Left lobe of liver (tissue), 2 donors: ENCODE measurements at places on chromosomes 13 and 19.
A peak's percentile ranks its signal among the peaks of the same experiment; 100 is the strongest.

DNA sequence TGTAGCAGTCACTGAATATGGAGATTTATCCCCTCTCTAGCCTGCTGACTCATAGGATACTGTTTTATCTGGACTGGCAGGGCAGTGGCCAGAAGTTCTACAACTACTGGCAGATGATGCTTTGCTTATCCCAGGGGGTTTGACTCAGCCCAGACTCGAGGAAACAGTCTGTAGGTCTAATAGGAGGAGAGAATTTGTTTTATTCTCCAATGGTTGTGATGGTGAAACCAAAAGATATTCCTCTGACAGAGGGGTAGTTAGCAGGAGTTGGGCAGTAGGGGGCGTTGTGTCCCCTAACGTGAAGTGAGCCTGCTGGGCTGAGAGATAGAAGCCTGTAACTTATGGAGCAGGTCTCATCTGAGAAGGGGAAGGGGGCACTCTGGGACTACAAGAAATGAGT, 74.9 kb downstream of the WTIP start:
- DNase-seq: no peak

- no peak for DNase-seq
Observed at GRCh38 chr13:80072231-80072630, 268.7 kb downstream of the SPRY2 start.

GRCh38 chr19:57512845-57513244, 13.1 kb downstream of the ZNF773 start:
- no peak for DNase-seq

DNA sequence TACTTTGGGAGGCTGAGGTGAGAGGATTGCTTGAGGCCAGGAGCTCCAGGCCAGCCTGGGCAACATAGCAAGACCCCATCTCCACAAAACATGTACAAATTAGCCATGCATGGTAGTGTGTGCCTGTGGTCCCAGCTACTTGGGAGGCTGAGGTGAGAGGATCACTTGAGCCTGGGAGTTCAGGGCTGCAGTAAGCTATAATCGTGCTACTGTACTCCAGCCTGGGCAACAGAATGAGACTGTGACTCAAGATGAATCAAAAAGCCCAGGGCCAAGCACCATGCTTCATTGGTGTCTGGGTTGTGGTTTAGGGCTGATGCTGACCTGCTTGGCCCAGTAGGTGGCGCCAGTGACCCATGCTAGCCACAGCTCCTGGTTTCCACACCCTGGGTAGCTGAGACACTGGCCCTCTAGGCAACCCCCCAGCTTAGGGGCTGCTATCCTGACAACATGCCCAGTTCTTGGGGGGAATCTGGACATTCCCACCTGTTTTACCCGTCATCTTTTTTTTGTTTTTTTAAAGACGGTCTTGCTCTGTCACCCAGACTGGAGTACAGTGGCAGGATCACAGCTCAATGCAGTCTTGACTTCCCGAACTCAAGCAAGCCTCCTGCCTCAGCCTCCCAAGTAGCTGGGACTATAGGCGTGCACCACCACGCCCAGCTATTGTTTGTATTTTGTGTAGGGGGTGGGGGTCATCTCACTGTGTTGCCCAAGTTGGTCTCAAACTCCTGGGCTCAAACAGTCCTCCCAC, 5.5 kb downstream of the CCDC124 start:
- DNase-seq: peak; percentile 68

DNA sequence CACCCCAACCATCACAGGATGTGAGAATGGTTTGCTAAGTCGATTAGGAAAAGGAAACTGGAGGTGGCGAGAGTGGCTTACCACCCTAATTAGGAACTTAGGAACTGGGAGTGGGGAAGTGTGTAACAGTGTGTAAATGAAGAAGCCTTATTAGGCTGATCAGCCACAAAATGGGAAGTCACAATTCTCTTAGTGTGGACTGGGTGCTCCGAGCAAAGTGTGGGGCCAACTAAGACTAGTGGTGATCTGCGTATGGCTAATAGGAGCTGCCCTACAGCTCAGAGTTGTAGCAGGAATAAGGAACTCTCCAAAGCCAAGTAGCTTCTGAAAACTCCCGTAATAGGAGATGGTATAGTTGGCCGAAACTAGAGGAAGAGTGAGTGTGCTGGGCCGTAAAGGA, 7.6 kb downstream of the SIGLEC11 start:
- no peak for DNase-seq

DNA sequence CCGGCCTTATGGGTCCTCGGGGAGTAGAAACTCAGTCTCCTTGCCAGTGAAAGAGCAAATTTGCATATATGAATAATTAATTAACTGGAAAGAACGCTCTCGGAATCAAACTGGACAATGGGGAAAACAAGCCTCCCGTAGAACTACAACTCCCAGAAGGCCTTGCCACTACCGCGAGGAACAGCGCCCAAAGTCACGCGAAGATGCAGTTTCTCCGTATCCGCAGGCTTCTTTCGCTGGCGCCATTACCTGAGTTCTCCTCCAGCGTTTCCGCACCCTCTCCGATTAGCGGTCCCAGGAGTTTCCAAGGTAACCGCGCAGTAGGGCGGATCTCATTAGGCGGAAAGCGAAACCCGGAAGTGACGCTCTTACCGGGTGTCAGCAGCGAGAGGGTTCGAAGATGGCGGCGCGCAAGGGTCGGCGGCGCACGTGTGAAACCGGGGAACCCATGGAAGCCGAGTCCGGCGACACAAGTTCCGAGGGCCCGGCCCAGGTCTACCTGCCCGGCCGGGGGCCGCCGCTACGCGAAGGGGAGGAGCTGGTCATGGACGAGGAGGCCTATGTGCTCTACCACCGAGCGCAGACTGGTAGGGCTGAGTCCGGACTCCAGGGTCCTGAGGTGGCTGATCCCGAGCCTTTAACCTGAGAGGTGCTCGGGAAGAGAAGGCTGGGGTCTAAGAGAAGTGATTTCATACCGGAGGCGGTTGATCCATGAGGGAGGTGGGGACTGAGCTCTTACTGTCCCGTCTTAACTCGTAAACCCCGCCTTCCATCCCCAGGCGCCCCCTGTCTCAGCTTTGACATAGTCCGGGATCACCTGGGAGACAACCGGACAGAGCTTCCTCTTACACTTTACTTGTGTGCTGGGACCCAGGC, at the start of gene GRWD1:
GRWD1 (plus strand) TSS at position 378 of the 876 bp plus-strand sequence; CDS start at position 401, 23 bp downstream.
- peak; percentile 92 for DNase-seq

GRCh38 chr19:16441661-16442162, 30.1 kb downstream of the EPS15L1 start:
- DNase-seq: no peak

DNA sequence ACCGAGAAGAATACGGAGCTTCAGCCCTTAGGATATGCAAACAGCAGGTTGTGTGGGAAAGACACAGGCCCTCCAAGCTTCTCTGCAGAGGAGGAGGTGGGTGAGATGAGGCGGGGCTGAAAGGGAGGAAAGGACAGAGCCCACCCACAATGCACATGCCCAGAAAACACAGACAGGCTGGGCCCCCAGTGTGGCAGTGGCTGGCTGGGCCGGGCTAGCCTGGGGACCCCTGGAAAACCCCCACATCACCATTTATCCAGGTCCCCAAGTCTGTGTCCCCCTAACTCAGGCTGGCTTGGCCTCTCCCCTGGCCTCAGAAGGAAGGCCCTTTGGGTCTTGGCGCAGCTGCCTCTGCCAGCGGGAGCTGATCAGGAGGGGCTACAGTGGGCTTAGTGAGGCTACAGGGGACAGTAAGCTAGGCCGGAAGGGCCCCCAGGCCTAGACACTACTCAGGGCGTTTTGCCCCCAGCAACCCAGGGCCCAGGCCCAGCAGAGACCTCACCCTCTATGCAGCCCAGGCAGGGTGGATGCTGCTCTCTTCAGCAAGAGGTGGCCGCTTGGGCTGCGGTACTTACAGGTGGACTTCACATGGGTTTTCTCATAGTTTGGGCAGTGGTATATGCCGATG, 119.5 kb downstream of the TUBA3C start:
- DNase-seq: no peak

- no peak for DNase-seq
Observed at GRCh38 chr13:101627556-101627943, 175.1 kb downstream of the ITGBL1 start.

DNA sequence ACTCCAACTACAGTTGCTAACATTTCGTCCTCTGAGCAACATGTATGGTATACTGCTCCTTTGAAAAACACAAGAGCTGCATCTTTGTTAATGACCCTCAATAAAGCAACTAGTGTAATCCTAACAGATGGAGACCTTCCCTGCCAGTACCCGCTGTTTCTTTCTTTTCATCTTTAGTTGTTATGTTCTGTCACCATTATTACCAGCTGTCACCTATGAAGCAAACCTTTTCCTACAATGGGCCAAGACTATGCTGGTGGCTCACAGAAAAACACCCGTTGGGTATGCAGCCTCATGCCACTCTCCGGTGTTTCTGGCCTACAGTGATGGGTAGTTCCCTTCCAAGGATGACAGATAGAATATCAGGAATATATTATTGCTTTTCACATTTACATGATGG, 29.7 kb upstream of the CYSLTR2 start:
- no peak for DNase-seq

- DNase-seq: no peak
Observed at GRCh38 chr19:40348961-40349507, 539 bp downstream of the PLD3 start.

DNA sequence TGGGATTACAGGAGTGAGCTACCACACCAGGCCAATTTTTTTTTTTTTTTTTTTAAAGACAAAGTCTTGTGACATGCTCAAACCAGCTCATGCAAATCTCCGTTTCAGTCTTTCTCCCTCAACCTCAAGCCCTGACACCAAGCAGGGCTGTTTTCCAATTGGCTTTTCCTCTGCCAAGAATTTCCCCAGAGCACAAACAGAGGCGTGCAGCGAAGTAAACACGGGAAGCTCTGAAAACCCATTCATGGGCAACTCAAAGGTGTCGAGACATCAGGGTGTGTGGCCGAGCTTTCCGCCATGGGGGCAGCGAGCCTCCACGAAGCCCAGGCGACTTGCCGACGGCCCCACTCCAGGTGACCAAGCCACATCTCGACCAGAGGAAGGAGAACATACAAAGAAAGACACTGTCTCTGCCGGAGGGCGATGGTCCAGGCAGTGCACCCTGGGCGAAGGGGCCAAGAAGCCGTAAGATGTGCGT, 70.0 kb downstream of the INSR start:
- DNase-seq: peak; percentile 87

DNA sequence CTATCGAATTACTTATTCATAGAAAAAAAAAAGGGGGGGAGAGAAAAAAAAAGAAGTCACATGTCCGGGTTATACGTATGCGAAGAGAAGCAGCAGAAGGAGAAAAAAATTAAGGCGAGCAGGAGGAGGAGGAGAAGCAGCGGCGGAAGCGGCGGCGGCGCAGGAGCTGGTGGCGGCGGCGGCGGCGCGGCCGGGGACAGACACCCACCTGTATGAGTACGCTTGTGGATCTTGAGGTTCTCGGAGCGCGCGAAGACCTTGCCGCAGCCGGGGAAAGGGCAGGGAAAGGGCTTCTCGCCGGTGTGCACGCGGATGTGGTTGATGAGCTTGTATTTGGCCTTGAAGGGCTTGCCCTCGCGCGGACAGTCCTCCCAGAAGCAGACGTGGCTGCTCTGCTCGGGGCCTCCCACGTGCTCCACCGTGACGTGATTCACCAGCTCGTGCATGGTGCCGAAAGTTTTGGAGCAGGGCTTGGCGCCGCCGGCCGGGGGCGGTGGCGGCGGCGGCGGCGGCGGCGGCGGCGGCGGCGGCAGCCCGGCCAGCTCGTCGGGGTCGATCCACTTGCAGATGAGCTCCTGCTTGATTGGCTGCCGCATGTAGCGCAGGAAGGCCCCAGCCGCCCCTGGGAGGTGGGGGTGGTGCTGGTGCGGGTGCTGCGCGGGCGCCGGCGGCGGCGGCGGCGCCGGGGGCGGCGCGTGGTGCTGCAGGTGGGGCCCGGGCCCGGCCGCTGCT, 1.5 kb downstream of the ZIC5 start:
- DNase-seq: no peak

DNA sequence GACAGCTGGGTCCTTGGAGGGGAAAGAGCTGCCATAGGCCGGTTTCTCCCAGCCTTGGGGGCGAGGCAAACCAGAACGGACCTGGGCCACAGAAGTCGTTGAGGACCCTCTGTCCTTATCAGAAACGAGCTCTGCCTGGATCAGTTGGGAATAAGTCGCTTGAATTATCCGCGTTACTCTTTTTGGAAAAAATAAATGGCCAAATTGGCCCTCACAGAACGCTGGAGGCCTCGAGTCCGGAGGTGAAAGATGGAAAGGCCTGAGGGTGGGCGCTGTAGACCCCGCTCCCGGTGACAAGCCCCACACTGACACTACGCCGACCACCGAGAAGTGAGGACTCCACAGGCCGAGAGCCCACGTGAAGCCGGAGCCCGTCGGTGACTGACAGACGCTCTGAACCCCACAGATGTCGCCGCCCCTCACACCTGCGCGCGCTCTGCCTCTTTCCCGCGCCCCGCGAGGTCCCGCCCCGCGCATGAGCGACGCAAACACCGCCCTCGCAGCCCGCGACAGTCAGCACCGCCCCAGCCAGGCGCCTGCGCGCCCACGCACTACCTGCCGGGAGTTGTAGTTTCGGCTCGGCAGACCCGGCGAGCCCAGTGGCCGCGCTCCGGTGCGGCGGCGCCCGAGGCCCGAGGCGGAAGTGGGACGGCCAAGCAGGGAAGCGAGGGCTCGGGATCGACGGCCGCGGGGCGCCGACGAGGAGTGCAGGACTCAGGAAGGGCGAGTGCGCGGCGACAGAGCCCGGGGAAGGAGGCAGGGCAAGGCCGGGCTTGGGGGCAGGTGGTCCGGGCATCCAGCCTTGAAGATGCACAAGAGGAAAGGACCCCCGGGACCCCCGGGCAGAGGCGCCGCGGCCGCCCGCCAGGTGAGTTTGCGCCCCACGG, at the start of the genes BRME1 and CC2D1A:
BRME1 (minus strand) TSS at position 484 of the 887 bp plus-strand sequence. CDS start 1,225 bp downstream, outside the sequence.
CC2D1A (plus strand) TSS at position 568 of the 887 bp plus-strand sequence; CDS start at position 809, 241 bp downstream.
- peak; percentile 94 for DNase-seq

DNA sequence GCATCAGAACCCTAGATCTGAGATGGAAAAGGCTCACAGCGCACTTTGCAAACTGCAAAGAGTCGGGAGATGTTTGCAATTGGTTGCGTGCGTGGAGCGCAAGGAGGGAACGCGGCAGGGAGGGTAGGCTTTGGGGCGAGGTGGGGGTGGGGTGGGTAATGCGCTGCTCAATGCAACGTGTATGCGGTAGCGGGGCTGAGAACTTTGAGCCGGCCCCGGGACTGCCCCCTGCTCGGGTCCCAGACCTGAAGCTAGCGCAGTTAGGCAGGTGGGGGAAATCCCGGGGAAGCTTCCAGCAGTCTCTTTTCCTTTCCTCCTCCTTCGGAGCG, 971 bp downstream of the FOSB start:
- DNase-seq: no peak

DNA sequence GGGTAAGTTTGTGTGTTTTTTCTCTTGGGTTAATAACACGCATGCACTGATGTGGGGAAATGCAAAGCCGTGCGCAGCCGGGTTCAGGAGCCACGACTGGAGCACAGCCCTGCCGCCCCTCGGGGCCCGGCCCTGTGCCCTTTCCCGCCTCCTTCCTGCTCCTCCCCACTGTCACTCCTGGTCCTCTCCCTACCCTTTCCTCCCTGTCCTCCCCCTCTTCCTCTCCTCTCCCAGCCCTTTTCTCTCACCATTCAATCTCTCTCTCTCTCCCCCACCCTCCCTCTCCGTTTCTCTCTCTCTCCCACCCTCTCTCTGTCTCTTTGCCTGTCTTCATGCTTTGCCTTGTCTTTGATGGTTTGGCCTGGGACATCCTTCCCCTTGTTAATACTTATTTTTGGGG, 27.2 kb downstream of the PLEKHJ1 start:
- DNase-seq: no peak
